Keratinocyte (primary cell): ENCODE measurements at places on chromosomes 2 and 18.

DNA sequence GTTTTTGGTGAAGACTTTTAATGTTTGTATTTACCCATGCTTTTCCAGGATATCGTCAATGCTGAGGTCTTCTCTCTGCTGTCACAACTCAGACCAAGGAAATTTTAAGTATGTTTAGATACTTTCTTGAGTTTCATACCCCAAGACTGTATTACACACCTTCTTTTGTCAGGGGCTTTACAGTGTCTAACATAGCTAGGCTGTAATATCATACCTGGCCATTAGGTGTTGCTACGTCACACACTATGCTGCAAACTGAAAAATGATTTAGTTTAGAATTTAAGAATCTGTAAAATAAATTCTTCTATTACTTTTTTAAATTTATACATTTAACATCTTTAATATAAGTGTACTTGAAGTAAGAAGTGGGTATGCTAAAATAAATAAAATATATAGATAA, 358.4 kb upstream of the NRP2 start:
- no peak for DNase-seq

DNA sequence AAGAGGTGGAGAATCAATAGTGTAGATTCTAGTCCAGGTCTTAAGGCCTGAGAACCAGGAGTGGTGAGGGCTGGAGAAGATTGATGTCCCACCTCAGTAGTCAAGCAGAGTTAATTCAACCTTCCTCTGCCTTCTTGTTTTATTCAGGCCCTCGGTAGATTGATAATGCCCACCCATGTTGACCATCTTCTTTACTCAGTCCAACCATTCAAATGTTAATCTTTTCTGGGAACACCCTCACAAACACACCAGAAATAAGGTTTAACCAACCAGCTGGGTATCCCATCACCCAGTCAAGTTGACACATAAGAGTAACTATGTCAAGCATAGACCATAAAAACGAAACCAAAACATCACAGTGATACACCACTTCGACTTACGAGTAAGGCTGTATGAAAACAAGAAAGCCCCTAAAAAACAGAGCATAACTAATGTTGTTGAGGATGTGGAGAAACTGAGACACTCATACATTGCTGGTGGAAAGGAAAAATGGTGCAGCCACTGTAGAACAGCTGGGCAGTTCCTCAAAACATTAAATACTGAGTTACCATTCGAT, 57.5 kb downstream of the SLC35F5 start:
- DNase-seq = no peak

DNA sequence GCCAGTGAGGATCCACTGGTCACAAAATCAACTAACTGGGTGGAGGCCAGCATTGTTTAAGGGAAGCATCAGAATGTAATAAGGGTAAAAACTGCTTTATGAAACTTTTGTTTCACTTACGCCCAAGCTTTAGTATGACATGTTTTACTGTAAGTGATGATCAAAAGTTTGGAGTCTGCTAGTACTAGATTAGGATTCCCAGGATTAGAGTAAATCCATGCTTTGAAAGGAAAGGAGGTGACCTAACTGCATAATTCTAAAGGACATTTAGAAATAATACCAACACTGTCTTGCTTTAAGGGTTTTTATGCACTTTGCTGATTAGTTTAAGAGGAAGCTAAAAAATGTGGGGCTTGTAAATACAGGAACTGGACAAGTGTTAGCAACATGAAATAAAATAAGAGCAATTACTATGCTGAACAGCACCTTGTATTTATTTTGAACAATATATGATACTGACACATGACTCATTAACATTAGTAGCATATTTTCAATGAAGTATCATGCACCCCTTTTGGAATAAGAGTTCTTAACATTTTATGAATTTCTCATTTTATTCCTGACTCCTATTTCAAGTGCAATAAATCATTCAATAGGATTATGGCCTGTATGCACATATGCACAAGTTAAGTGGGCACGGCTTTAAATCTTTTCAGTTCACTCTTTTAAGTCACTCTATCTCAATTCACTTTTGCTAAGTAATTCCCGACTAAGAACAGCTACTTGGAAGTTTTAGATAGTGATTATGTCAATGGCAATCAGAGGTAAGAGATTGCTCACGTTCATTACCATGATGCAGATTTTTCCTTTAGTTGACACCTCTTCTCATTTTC, 62.5 kb downstream of the STK39 start:
- peak; percentile 25 for DNase-seq

- DNase-seq = no peak
Observed at GRCh38 chr2:163649080-163649479, 86.7 kb downstream of the FIGN start.

DNA sequence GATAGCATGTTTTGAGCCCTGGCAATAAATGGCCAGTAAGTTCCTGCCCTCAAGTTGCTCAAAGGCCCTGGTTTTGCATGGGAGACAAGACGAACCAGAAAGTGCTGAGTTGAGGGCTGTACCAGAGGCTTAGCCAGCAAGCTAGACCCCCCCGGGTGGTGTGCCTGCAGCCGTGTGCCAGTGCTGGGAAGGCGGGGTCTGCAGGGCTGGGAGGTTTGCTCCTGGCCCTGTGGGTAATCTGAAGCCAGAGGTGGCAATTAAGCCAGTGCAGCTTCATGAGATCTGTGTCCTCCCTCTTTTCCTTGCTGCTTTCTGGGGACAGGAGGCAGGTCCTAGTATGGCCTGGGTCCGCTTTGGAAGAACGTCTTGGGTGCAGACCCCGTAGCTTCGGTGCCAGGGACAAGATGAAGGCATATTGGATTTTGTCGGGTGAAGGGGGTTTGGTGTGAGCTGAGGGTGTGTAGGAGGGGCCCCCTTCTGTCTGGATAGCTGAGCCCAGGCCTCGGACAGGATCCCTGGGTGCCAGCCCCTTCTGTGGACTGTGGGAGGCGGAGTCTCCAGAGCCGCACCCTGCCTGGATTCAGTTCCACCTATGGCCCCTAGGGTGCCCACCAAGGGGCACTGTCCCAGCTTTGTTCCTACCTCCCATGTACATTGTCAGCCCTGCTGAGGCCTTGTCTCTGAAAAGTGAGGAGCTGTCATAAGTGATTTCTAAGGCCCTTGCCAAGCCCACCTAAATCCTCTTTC, 15.6 kb downstream of the ATOH8 start:
- no peak for DNase-seq

DNA sequence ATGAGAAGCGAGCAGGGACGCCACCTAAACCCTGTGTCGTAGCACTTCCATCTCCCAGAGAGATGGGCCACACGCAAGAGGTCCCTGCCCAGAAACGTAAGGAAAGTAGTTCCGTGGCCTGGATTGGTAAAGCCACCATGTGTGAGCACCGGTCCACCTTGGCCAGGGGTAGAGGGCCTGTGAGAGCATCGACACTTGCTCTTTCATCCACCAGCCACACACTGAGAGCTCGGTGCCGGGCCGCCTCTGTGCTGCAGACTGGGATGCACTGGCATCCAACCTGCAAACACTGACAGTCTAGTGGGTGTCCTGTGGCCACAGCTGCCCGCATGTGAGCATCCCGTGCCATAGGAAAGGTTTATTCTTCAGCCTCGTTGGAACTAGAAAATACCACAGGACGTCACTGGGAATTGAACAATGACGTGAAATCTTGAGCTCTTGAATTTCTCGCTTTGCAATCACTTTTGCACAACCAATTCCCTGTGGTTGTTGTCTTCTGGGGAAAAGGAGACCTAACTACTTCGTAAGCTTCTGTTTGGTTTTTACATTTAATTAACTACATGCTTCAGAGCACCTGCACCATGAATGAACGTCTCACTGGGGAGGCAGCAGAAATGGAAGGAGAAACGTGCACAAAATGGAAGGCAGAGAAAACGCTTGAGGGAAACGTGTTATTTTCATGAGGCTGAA, 212.0 kb upstream of the RAB6C start:
- DNase-seq = no peak

DNA sequence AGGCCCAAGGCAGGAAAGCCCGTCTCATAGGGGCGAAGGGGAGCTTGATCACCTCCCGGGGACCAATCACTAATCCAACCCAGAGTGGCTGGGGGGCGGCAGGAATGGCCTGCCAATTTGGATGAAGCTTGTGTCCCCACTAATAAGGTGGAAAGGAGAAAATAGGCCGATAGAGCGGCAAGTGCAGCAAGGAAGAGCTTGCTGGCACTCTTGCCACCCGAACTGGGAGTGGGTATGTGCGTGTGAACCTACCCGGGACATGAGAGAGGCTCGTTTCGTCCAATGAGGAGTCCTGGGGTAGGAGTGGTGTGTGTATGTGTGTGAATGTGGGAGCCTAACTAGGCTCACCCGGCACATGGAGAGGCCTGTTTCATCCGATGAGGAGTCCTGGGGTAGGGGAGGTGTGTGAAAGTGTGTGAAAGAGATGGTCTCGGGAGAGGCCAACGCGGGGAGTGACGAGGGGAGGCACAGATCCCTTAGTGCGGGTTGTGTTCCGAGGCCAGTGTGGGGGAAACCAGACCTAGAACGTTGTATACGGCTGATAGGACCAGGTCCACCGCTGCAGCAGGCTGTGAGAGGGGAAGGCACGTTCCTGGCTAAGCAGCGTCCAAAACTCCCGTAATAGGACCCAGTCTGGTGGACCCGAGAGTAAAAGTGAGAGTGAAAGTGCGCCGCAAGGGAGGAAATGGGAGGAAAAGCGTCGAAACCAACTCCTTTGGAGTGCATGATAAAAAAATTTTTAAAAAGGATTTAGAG, 47.1 kb upstream of the SELENOI start:
- no peak for DNase-seq

GRCh38 chr18:59932401-59932800, 32.6 kb downstream of the PMAIP1 start:
- no peak for DNase-seq

- no peak for DNase-seq
Observed at GRCh38 chr2:240322991-240323390, 112.5 kb upstream of the GPC1 start.

DNA sequence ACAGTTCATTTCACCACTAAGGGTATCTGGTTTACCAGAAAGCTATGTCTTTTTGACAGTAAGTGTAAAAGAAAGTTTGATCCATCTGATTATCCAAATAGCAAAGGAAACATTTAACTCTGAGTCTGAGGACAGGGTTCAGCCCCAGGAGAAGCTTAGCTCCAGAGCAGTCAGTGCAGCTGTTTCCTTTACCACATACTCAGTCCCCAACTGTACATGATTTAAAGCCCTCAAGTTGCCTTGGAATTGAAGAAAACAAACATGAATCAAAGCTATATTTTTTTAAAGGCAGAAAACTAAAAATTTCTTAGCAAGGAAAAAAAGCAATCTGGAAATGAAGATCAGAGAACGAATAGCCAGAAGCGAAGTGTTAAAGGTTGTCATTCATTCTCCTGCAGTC, 746.0 kb downstream of the METTL4 start:
- no peak for DNase-seq

DNA sequence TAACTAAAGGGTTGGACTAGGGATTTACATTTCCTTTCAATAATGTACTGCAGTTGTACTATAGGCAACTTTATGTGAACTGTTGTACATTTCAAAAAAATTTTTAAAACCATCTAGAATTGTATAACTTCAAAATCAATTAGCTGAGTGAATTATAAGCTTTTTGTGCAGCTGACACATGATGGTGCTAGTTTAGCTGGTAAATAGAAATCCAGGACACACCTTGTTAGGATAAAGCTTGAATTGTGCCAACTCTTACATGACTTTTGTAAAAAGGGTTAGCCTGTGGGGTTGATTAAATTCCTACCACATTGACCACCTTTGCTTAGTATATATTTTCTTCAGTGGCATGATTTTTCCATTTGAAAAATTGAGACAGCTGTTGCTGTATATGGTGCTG, 104.4 kb downstream of the CPS1 start:
- no peak for DNase-seq

DNA sequence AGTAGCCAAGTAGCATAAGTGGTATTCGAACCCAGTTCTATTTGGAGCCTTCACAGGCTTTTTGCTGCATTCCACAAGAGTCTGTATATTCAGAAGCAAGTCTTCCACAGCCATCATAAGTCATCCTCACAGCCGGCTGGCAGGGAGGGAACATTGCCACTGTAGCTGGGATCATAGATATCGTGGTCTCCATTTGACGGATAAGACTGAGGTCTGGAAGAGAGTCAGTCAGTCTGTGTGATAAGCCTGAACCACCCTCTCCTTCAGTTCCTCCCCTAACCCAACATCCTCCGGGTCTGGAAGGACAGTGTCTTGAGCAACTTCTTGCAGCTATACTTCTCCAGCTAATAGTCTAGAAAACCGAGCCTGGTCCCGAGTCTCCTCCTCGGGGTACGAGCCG, 17.0 kb upstream of the C1QL2 start:
- DNase-seq = no peak
